Ovary (tissue), 10 donors: ENCODE measurements at places on chromosomes 6 and 20.

- DNase-seq = no peak
- no peak overlapping the region for H3K4me3 ChIP-seq
- no peak overlapping the region for H3K27ac ChIP-seq
- no peaks in the 10 kb centered on the region for H3K4me1 ChIP-seq
- no peaks in the 10 kb centered on the region for H3K27me3 ChIP-seq
These were observed 86.5 kb upstream of the SCP2D1 start for GRCh38 chr20:18727032-18727508.

DNA sequence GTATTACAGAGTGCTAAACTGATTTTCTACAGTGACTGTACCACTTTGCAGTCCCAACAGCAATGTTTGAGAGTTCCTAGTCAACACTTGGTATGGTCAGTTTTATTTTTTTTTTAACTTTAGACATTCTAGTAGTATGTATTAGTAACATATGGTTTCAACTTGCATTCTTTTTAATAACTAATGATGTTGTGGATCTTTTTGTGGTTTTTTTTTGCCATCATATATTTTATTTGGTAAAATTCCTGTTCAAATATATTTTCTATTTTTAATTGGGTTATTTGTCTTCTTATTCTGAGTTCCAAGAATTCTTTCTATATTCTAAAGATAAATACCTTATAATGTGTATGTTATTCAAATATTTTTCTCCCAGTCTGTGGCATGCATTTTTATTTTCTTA is 189.4 kb upstream of the ECI2 start:
- H3K27ac ChIP-seq = no peak overlapping the region
- H3K4me3 ChIP-seq = no peak overlapping the region
- DNase-seq = no peak

DNA sequence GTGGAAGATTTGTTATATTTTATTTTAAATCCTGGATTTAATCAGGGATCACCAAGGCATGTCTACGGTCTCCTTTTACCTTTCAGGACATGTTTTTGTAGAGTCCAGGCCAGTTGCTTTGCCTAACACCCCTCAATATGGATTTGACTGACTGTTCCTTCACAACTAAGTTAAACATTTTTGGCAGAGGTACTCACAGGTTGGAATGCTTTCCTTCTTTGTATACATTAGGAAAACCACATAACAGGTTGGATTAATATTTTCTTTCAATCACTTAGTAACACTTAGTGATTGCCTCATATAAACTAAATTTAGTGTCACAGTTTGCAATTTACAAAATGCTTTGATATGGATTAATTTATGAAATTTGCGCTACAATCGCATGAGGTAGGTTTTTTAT is 64.5 kb downstream of the IPCEF1 start:
- H3K4me1 ChIP-seq = peaks cover 5% of the 10 kb centered on the region
- no peak overlapping the region for H3K27ac ChIP-seq
- H3K4me3 ChIP-seq = no peak overlapping the region
- H3K36me3 ChIP-seq = no peaks in the 10 kb centered on the region

DNA sequence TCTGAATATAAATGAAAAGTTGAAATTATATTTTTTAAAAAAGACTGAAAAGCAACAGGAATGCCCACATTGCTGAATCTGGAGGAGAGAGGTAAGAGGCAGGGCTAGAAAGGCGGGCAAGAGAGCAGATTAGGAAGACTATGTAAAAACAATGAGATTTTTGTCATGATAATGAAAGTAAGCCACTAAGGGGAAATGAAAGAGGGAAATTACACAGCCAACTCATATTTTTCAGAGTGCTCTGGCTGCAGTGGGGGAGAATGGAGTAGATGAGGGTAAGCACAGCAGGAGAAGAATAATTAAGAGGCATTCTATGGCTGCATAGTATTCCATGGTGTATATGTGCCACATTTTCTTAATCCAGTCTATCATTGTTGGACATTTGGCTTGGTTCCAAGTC is 281.9 kb downstream of the PKHD1 start:
- no peaks in the 10 kb centered on the region for H3K36me3 ChIP-seq
- no peaks in the 10 kb centered on the region for H3K27me3 ChIP-seq
- H3K27ac ChIP-seq = no peak overlapping the region
- H3K4me1 ChIP-seq = no peaks in the 10 kb centered on the region
- DNase-seq = no peak
- no peak overlapping the region for H3K4me3 ChIP-seq

DNA sequence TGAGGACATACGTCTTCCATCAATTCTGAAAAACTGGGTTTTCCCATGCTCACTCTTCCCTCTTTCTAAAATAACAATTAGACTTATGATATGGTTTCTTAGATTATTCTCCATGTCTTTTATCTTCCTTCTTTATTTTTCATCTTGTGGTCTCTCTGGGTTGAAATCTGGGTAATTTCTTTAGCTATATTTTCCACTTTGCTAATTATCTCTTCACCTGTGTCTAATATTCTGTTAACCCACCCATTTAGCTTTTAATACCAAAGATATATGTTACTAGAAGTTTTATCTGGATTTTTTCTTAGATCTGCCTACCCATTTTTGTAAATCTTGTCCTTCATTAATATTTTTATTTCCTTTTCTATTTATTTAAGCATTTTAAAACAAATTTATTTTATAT is 121.8 kb downstream of the TENT5A start:
- no peak overlapping the region for H3K4me3 ChIP-seq
- H3K27ac ChIP-seq = no peak overlapping the region
- H3K27me3 ChIP-seq = no peaks in the 10 kb centered on the region
- no peaks in the 10 kb centered on the region for H3K36me3 ChIP-seq
